Posterior vena cava (tissue), 2 donors: ENCODE measurements at places on chromosomes 12 and 14. TPM values are rescaled to one million over a fixed set of nuclear protein-coding genes. Genes with fewer than 3 reads are reported as not detected.

Gene RPGRIP1
- 0.10 TPM for total RNA-seq

Gene DDX11
- total RNA-seq, result 16.4 TPM

Gene SELPLG
- total RNA-seq, result 5.1 TPM

Gene FAM90A1
- total RNA-seq, result 0.19 TPM

Gene TMEM30B
- total RNA-seq, result 27.3 TPM

Gene RAD51B
- total RNA-seq, result 15.1 TPM

Gene GPR84
- total RNA-seq, result 2.5 TPM

Gene OAS1
- 10.1 TPM for total RNA-seq

Gene E2F7
- total RNA-seq, result 0.09 TPM

DNA sequence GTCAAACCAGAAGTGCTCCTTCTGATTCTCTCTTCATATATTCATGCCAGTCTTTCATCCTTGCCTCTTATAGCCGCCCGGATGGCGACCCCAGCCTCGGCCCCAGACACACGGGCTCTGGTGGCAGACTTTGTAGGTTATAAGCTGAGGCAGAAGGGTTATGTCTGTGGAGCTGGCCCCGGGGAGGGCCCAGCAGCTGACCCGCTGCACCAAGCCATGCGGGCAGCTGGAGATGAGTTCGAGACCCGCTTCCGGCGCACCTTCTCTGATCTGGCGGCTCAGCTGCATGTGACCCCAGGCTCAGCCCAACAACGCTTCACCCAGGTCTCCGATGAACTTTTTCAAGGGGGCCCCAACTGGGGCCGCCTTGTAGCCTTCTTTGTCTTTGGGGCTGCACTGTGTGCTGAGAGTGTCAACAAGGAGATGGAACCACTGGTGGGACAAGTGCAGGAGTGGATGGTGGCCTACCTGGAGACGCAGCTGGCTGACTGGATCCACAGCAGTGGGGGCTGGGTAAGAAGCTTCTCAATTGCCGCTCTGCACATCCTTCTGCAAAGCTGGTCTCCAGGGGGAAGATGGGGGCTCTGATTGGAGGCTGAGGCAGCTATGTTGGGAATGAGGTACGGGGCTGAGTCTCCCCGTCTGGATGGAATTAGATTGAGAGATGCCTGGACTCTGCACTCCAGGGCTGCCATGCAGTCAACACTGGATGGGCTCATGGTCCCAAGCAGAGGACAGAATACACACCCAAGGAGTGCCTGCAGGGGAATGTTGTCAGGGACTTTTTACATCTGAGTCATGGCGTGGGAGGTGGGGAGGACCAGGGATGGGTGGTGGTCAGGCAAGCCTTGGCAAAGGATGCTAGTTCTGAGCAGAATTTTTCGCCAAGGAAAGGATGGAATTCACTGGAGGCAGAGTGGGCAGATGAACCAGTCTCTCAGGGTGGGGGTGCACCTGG lies 1.3 kb downstream of the BCL2L2 start:
- no peak for DNase-seq

- DNase-seq, result no peak
Measured at GRCh38 chr14:23174296-23175184, 8.9 kb downstream of the SLC7A8 start.

GRCh38 chr14:75631453-75631831 lies 29.2 kb downstream of the ERG28 start:
- DNase-seq, result no peak

- no peak for DNase-seq
Measured at GRCh38 chr12:93378998-93379325, 1.2 kb downstream of the NUDT4 start.

DNA sequence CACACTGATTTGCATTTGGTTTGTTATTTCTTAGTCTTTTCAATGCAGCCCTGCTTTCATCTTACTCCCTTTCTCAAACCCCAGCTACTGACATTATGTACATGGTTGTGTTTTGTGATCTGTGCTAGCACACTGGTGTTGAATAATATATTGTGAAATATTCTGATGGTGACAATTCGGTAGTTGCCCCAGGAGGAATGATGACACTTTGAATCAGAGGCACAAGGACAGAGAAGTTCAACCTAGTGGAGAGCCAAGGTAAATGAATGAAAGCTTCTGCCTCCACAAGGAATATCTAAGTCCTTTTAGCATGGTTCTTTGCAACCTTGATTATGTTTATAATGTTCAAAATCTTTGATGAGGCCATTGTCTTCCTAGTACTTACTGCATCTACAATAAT lies 159.9 kb downstream of the PDE3A start:
- no peak for DNase-seq

- DNase-seq, result no peak
Measured at GRCh38 chr12:105740970-105741725, 397.6 kb downstream of the NUAK1 start.

- DNase-seq, result peak; percentile 81
Measured at GRCh38 chr12:42588524-42589464, 752 bp downstream of the PRICKLE1 start.

GRCh38 chr14:99394602-99395156 lies 86.0 kb downstream of the SETD3 start:
- no peak for DNase-seq
